Choroid plexus epithelial cell (primary cell): ENCODE measurements at places on chromosomes 5 and 9.

- no peak for DNase-seq
Measured at GRCh38 chr9:90974643-90975245, 173.1 kb downstream of the SYK start.

GRCh38 chr9:79026316-79026715 is 545.4 kb upstream of the TLE4 start:
- peak; percentile 13 for DNase-seq

DNA sequence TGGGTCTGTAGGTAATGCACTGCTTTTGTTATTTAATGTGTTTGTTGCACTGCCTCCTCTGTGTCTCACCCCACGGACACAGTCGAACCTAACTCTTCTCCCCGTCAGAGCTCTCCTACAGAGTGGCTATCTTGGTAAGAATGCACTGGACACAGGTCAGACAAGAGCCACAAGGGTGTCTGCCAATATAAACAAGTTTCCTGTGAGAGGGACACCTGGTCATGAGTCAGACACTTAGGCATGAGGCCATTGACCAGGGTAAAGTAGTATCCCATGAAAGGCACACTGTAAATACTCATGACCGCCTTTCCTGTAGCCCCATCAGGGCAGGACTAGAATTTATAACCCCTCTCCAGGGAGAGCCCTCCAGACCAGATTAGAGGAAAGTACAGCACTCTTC is 115.5 kb downstream of the SLC12A2 start:
- DNase-seq = peak; percentile 85

DNA sequence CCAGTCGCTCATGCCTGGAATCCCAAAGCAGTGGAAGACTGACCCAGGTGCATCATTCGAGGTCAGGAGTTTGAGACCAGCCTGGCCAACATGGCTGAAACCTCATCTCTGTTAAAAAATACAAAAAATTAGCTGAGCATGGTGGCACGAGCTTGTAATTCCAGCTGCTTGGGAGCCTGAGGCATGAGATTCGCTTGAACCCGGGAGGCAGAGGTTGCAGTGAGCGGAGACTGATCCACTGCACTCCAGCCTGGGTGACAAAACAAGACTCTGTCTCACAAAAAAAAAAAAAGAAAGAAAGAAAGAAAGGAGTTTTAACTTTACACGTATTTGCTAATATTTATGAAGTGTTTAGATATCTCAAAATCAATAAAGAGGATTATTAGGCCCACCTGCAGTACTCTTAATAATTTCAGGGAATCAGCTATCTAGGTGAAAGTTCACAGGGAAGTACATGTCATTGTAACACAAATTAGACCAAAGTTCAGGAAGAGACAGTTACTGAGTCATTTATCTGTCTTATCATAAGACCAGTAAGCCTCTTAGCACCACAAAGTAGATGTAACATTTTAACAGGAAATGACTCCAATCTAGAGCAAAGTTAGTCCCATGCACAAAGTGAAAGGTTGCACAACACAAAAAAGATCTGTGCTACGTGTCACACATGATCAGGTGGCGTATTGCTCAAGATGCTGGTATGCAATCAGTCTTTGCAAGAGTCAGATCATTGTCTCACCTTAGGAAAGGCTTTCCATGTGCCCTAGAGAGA is 34.1 kb upstream of the PLIN2 start:
- peak; percentile 99 for DNase-seq

- no peak for DNase-seq
Measured at GRCh38 chr5:133792024-133792423, 176.4 kb downstream of the C5orf15 start.

- no peak for DNase-seq
Measured at GRCh38 chr5:6838736-6839135, 125.5 kb downstream of the TENT4A start.

DNA sequence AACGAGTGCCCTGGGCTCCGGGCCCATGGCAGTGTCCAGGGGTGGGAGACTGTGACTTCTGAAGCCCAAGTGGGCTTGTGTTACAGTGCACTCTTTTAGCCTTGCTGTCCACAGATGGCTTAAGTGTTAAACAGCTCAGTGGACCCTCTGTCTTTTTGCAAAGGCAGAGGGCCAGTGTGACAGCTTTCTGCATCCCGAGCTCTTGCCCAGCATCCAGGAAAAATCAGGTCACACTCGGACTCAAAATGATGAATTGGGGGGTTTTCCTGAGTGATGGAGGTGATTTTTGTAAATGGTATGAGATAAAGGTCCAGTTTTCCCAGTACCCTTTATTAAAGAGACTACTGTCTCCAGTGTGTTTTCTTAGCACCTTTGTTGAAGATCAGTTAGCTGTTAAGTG is 321.3 kb upstream of the GRAMD2B start:
- no peak for DNase-seq

GRCh38 chr9:128689293-128689774 is 312 bp downstream of the SET start:
- no peak for DNase-seq

GRCh38 chr9:126723807-126724172 is 81.0 kb upstream of the ZBTB43 start:
- DNase-seq = peak; percentile 29

GRCh38 chr5:32733590-32734340 is 22.6 kb downstream of the NPR3 start:
- no peak for DNase-seq

DNA sequence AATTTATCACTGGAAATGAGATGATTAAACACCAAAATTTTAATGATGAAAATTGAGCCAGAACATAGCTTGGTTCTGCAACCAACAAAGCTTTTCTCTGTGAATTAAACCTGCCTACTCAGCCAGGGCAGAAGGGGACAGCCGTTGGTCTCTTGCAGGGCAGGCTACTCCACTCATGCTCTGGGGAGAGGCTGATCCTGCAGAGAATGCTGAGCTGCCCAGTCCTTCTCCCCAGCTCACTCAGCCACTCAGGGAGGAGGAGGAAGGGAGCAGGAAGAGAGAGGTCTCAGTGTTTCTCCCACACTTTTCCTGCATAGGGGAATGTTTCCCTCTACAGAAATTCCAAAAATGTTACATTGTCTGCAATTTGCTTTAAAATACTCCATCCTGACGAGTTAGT is 40.4 kb upstream of the HMHB1 start:
- DNase-seq = no peak

DNA sequence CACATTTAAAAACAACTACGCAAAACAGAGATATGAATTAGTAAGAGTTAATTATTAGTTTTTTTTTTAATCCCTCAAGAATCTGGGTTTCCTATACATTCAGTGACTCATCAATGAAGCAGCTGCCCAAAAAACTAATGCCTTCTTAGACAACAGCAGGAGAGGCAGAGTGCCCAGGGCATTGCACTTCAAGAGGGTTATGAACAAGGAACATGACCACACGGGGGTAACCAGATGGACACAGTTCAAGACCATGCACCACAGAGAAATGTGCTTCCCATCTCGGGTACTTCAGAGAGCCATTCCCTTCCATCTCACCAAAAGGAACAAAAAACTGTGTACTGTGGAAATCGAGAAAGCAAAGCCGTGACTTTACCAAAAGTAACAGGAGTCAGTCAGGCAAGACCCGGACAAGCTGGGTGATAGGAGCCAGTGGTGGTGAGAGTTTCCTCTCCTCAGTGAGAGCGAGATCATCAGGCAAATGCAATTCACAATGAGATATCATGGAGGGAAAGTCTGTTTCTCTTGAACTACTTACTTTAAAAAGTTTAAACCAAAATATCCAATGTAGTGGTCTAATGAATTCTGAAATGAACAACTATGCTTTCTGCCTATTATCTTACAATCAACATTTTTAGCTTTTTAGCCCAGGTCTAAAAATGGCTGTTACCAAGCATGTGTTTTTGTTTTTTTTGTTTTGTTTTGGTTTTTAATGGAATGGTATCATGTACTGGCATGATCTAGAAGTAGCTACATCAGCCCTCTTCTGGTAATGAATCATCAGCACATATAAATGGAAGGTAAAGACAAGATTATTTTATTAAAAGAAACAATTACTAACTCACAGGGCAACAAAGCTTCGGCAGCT is 192.1 kb downstream of the TSSK1B start:
- DNase-seq = no peak

GRCh38 chr5:116900793-116901192 is 326.2 kb upstream of the SEMA6A start:
- DNase-seq = no peak

GRCh38 chr9:68507130-68507805 is 33.4 kb downstream of the TMEM252 start:
- DNase-seq = peak; percentile 72

- DNase-seq = peak; percentile 95
Measured at GRCh38 chr9:72362680-72363139, 2.3 kb downstream of the ZFAND5 start.

DNA sequence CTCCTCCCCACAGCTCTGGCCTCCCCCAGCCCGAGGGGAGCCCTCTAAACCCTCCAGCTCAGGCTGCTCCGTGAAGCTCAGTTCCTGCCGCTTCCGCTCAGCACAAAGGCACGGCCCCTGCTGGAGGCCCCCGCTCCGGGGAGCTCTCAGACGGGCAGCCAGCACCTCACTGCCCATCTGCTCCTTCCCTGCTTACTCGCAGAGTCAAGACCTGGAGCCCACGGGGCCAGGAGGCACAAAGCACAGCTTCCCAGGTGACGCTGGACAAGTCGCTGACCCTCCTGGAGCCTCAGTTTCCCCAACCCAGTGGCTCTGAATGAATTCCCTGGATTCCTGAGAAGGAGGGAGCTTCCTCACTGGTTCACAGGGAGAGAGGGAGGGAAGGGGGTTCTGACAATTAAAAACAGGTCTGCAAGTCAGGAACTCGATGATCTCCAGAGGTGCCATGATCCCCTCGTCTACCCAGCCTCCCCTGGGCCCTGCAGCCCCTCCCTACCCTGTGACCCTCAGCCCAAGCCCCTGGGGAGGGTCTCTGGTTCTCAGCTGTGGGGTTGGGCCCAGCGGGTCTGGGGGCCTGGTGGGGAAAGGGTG is 36.2 kb downstream of the VAV2 start:
- peak; percentile 71 for DNase-seq

GRCh38 chr9:38342096-38342495 is 50.4 kb upstream of the ALDH1B1 start:
- no peak for DNase-seq

DNA sequence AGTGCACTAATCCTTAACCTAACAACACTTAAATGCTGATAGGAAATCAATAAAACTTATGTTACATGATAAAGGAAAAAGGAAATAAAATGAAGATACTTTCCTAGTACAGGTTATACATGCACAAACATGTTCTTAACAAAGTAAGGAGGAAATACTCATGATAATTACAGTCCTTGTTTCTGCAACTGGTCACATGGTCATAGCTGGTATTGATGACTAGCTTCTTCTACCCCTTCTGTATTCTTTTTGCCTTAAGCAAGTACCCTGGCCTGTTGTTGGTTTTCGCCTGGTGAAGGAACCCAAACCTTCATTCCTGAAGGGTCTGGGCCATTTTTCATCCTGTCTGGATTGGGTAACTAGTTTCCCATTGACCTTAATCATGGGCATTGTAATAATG is 93.7 kb upstream of the FBN2 start:
- no peak for DNase-seq

- DNase-seq = no peak
Measured at GRCh38 chr5:61472172-61472958, 140.3 kb downstream of the ZSWIM6 start.

GRCh38 chr5:126780165-126780827 is 3.4 kb downstream of the LMNB1 start:
- peak; percentile 89 for DNase-seq

DNA sequence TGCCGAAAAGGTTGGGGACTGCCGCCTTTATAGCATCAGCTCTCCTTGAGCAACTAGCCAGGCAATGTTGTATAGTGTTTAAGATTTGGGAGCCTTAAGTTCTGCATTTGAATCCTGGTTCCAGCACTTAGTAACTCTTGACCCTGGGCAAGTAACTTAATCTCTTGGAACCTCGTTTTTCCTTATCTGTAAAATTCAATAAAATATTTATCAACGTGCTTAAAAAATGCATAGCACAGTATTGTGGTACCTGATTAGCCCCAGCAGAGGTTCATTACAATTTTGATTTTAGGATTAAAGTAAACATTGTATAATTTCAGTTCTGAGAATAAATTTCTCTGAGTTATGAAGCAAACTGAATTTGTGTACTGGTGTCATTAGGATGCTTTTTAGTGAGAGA is 66.4 kb downstream of the ZSWIM6 start:
- DNase-seq = no peak

- no peak for DNase-seq
Measured at GRCh38 chr9:37452611-37453010, 12.6 kb downstream of the ZBTB5 start.

DNA sequence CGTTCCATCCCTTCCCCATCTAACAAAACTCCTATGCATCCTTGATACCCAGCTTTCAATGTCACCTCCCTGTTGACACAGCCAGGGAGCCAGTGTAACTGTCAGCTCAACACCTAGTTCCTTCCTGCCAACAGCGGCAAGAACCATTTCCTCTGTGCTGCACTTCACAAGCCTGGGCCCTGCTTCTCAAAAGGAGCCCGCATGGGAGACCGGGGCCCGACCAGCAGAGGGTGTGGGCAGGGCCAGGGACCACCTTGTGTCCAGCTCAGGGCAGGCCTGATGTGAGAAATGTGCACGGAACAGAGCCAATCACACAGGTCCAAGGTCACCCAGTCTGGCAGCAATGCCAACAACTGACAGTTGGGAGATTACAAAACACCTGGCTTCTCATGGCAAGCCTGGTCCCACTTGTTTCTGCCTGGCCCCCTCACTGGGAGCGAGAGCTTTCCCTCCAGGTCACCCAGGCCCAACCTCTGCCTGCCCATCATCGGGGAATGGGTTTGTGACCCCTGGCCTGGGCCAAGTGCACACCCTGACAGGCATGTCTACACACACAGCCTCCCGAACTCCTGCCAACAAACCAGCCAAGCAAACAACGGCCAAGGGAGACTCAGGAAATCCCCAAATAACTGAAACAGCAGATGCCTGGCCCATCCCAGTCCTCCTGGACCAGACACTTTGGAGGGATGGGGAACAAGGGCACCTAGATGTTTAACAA is 3.1 kb downstream of the RNF44 start:
- no peak for DNase-seq

GRCh38 chr9:130446101-130446861 is 1.5 kb downstream of the ASS1 start:
- peak; percentile 94 for DNase-seq

- no peak for DNase-seq
Measured at GRCh38 chr5:131107128-131107527, 57.9 kb downstream of the HINT1 start.

DNA sequence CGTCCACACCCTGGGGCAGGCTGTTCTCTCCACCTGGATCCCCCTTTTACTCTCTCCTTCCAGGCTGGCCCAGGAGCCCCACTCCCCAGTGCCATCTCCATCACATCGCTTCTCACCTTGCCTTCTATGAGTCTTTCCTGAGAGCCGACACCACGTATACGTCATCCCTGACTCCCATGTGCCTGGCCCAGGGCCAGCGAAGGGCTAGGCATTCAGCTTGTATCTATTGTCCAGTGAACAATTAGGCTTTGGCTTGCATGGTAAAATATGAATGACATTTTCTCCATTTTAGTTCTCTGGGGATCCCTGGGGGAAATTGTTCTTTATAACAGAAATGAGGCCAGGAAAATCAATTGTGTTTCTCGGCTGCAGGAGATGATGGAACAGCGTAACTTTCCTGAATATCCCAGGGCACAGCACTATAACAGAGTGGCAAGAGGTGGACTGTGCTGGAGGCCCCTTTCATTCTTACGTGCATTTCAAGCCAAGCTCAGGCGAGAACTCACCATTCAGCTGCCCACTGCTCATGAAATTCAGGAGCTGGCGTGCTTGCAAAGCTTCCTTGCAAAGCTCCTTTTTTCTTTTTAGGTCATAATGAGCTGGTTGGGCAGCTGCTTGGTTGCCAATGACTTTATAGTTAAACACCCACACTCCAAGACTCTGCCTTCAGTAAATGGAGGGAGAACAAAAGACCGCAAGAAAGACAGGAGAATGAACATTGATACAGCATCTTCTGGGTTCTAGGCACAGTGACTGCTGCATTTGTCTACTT is 37.7 kb downstream of the NSG2 start:
- no peak for DNase-seq
